Airway epithelial cell (primary cell): ENCODE measurements at places on chromosomes 4 and X. TPM values are rescaled to one million over a fixed set of nuclear protein-coding genes. Genes with fewer than 3 reads are reported as not detected.

The SMARCAD1 gene
- 14.4 and 18.6 TPM in 2 replicates for total RNA-seq

The ADGRA3 gene
- total RNA-seq, result 29.4 and 29.5 TPM in 2 replicates

The STOX2 gene
- 3.1 and 4.2 TPM in 2 replicates for total RNA-seq

The F9 gene
- total RNA-seq, result not detected in 2 replicates

The FHDC1 gene
- total RNA-seq, result 3.6 and 6.3 TPM in 2 replicates

The SLC9A6 gene
- 12.0 and 15.2 TPM in 2 replicates for total RNA-seq

The UPF3B gene
- total RNA-seq, result 3.4 and 4.5 TPM in 2 replicates

The SHROOM2 gene
- 7.9 and 13.0 TPM in 2 replicates for total RNA-seq

The TMPRSS11B gene
- total RNA-seq, result 0.05 and 0.99 TPM in 2 replicates

The HTN1 gene
- not detected in 2 replicates for total RNA-seq

The PRDM8 gene
- total RNA-seq, result 0.70 and 1.1 TPM in 2 replicates

The TBC1D8B gene
- total RNA-seq, result 4.7 and 4.8 TPM in 2 replicates

The HTN3 gene
- total RNA-seq, result not detected in 2 replicates

The EDNRA gene
- 5.0 and 5.4 TPM in 2 replicates for total RNA-seq

The CTAG2 gene
- not detected in 2 replicates for total RNA-seq

The MXRA5 gene
- 0.28 and 0.85 TPM in 2 replicates for total RNA-seq

The TCEAL3 gene
- 12.0 and 12.3 TPM in 2 replicates for total RNA-seq

The POU3F4 gene
- not detected in 2 replicates for total RNA-seq

The FRYL gene
- total RNA-seq, result 47.1 and 51.7 TPM in 2 replicates

The HS6ST2 gene
- 6.5 and 7.4 TPM in 2 replicates for total RNA-seq
